ENCODE measurements at places on chromosomes 12 and 14.

DNA sequence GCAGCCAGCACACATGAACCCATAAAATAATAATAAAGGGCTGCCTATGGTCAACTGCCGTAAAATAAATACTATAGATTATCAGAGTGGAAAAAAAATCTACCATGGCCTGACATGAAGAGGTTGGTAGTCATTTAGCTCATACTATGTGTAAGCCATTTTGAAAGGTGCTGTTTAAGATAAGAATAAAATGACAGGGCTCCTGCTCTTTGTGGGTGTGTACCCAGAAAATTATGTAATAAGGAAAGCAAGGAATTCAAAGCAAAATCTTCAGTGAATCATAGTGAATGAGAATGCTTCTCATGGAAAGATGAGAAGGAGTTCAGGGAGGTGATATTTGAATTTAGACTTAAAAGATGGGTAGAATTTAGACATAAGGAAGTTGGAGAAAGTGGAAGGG lies 42.9 kb upstream of the PPM1H start:
- no peak for DNase-seq

DNA sequence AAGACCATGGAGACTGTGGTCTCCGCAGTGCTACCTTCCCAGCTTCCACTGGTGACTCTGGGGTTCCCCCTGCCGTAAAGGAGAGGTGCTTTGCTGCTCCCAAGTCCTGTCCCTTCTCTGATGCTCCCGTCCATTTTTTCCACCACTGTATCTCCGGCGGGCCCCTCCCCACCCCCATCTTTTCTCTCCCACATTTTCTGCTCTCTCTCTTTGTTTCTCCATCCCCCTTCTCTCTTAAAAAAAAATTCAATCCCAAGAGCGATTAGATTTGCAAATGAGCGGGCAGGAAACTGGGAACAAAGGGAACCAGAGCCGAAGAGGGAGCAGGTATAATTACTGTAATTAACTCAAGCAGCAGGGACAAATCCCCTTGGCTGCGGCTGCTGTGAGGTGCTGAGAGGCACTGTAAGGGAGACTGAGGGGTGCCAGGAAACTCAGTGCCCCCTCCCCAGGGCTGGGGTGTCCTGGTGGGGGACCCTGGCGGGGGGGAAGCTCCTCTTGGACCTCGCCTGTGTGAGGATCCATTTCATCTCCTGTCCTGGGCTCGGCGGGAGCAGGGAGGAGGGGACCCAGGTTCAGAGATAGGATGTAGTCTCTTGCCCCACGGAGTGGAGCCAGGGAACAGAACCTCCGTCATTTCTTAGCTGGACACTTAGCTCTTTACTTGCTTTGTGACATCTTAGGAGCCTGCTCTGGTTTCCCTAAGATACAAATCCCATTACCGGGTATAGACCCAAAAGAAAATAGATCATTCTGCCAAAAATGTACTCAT lies 140.4 kb upstream of the NRXN3 start:
- DNase-seq: no peak

DNA sequence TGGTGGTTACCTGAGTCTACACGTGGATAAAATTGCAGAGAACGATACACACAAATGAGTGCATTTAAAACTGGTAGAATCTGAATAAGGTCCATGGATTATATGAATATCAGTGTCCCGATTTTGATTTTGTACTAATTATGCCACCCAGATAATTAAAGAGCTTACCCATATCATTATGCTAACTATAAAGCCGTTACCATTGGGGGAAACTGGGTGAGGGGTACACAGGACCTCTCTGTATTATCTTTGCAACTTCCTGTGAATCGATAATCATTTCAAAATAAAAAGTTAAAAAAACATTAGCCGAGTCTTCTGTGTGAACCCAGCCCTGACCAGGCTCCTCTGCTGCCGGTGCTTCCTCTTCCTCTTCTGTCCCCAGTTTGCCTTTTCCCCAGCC lies 107.1 kb downstream of the SMOC1 start:
- DNase-seq: no peak

DNA sequence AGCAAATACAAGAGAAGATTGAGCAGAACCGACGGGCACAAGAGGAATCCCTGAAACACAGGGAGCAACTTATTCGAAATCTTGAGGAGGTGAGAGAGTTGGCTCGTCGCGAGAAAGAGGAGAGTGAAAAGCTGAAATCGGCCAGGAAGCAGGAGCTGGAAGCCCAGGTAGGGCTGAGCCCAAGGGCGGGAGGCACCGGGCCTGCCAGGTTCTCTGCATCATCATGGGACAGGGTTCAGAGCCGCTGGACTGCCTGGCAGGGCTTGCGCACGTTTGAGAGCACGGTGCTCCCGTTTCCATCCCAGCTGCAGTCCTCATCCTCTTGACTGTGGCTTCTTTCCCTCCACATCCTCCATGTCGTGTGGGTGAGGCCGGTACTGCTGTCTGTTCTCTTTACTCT lies 14.4 kb downstream of the TCHP start:
- DNase-seq: no peak

- DNase-seq: no peak
These were observed 66.3 kb downstream of the NCOR2 start for GRCh38 chr12:124501112-124501561.

DNA sequence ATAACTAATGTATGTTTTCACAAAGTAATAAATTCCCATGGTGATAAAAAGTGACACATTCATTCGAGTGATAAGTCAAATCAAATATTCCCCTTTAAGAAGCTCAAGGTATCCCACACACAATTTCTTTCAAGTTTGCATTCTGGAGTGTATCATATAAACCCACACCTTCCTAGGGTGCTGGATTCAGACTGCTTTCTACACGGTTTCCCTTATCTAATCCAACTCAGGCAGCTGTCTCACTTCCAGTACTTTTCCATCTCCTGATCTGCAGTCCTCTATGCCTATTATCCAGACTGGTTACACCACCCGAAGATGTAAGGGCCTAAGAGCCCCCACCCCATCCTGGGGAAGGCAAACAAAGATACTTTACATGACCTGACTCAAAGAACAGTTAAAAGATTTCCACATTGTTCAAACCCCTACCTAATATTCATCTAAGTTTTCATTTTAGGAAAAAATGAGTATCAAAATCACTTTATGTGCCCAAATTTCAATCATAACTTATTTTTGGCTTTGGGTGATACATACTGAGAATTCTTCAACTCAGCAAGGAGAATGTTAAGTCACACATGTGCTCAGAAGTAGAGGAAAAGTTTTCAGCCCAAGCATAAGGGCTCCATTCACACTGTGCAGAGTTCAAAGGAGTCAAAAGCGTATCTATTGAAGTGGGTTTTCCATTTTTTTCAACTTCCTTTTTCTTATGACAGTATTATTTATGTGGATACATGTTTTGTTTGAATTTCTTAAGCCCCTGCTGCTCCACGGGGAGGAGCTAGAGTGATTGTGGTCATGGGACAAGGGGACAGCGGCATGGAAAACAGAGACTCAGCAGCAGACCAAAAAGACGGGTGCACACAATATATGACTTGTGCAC lies 41.8 kb downstream of the CORO1C start:
- peak; percentile 60 for DNase-seq

- no peak for DNase-seq
These were observed 13.6 kb downstream of the BCL11B start for GRCh38 chr14:99258341-99258861.

GRCh38 chr14:70188322-70188658 lies 461 bp downstream of the SLC8A3 start:
- peak; percentile 23 for DNase-seq
